Fibroblast of pulmonary artery (primary cell): ENCODE measurements at places on chromosomes 3 and 15.

GRCh38 chr3:52498137-52499054 lies 3.3 kb downstream of the STAB1 start:
- peak; percentile 60 for DNase-seq

GRCh38 chr15:33941279-33942063 lies 26.8 kb upstream of the CHRM5 start:
- no peak for DNase-seq

DNA sequence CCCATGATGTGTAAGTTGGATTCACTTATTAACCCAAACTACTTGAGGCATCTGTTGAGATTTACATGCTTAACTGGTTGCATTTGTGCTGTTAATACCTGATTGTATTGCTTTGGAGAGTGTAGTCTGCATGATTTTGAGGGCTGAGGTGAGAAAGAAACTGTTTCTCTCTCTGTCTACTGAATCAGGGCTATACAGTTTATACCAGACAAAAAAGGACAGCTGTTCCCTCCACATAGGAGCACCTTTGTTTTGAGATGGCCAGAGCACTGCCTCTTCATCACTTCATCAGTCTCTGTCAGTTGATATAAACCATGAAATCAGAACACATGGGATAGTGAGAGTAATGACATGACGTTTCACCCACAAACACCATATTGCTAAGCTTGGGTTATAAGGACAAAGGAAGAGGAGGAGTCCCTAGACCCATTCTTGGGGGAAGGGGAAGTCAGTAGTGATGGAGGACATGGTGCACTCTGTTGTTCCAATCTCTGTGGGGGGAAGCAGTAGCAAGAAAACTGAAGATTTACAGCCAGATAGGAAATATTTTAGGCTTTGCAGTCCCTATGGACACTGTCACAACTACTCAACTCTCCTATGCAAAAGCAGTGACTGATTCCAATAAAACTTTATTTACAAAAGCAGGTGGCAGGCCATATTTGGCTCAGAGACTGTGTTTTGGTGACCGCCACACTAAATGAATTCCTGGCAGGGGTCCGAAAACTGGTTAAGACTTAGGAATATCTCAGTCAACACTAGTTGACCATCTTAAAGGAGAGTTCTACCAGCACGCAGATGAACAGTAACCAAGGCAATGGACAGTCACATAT lies 123.9 kb upstream of the NR2E3 start:
- DNase-seq, result no peak

DNA sequence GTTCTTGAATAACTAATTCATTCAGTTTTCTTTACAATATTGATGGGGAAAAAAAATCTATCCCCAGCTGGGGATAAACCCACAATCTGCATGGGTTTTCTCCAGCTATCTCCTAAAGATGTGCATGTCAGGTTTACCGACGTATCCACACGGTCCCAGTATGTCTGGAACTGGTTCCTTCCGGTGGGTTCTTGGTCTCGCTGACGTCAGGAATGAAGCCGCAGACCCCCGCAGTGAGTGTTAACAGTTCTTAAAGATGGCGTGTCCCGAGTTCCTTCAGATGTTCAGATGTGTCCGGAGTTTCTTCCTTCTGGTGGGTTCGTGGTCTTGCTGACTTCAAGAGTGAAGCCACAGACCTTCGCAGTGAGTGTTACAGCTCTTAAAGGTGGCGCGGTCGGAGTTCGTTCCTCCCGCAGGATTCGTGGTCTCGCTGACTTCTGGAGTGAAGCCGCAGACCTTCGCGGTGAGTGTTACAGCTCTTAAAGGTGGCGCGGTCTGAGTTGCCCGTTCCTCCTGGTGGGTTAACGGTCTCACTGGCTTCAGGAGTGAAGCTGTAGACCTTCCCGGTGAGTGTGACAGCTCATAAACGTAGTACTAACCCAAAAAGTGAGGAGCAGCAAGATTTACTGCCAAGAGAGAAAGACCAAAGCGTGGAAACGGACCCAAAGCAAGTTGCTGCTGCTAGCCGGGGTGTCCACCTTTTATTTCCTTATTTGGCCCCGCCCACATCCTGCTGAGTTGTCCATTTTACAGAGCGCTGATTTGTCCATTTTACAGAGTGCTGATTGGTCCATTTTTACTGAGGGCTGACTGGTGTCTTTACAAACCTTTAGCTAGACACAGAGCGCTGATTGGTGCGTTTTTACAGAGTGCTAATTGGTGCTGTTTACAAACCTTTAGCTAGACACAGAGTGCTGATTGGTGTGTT lies 195.1 kb upstream of the NR2F2 start:
- DNase-seq, result no peak

GRCh38 chr15:90097475-90097874 lies 4.8 kb downstream of the IDH2 start:
- DNase-seq, result no peak

GRCh38 chr3:126166009-126166408 lies 14.4 kb downstream of the ALDH1L1 start:
- no peak for DNase-seq
